A549 treated with AZD2906 at 1 μM for 4 hours (cell line): ENCODE measurements at places on chromosomes 4 and X. TPM values are rescaled to one million over a fixed set of nuclear protein-coding genes. Genes with fewer than 3 reads are reported as not detected.

WNK3 gene
- 0.03 to 0.11 TPM (median 0.07 TPM) in 5 replicates for total RNA-seq

FRMD7 gene
- total RNA-seq = not detected in 5 replicates

FAM241A gene
- 0.83 to 0.93 TPM (median 0.85 TPM) in 5 replicates for total RNA-seq

FGD1 gene
- total RNA-seq = 5.1 to 7.0 TPM (median 5.9 TPM) in 5 replicates

GAGE2A gene
- total RNA-seq = not detected in 5 replicates

UBQLN2 gene
- 21.1 to 22.8 TPM (median 22.3 TPM) in 5 replicates for total RNA-seq

NOX1 gene
- total RNA-seq = 0.06 to 0.18 TPM (median 0.10 TPM) in 3 of 5 replicates, not detected in the others

STPG2 gene
- total RNA-seq = not detected in 5 replicates

XAGE1A gene
- 11.6 to 46.7 TPM (median 25.2 TPM) in 5 replicates for total RNA-seq

NLGN4X gene
- total RNA-seq = 0.02 to 0.03 TPM (median 0.03 TPM) in 3 of 5 replicates, not detected in the others

BRS3 gene
- total RNA-seq = not detected in 5 replicates

SPANXB1 gene
- 1.4 to 3.1 TPM (median 2.2 TPM) in 5 replicates for total RNA-seq

RNF150 gene
- 0.18 to 0.52 TPM (median 0.32 TPM) in 5 replicates for total RNA-seq

MAGEB6B gene
- total RNA-seq = not detected in 5 replicates

MSANTD1 gene
- total RNA-seq = 0.06 to 0.14 TPM (median 0.11 TPM) in 5 replicates

EXOC1L gene
- not detected in 5 replicates for total RNA-seq

GPM6B gene
- total RNA-seq = 0.24 to 0.61 TPM (median 0.39 TPM) in 5 replicates

TEC gene
- 1.4 to 1.9 TPM (median 1.6 TPM) in 5 replicates for total RNA-seq

RNF128 gene
- 0.03 to 0.08 TPM (median 0.06 TPM) in 5 replicates for total RNA-seq

HPGD gene
- 76.8 to 98.7 TPM (median 83.9 TPM) in 5 replicates for total RNA-seq

OTUD6A gene
- total RNA-seq = not detected in 5 replicates

CT55 gene
- total RNA-seq = not detected in 5 replicates

AFF1 gene
- 7.7 to 13.2 TPM (median 11.6 TPM) in 5 replicates for total RNA-seq

MAGED2 gene
- total RNA-seq = 74.4 to 87.8 TPM (median 83.2 TPM) in 5 replicates
